ENCODE measurements at places on chromosomes 3 and 15.

DNA sequence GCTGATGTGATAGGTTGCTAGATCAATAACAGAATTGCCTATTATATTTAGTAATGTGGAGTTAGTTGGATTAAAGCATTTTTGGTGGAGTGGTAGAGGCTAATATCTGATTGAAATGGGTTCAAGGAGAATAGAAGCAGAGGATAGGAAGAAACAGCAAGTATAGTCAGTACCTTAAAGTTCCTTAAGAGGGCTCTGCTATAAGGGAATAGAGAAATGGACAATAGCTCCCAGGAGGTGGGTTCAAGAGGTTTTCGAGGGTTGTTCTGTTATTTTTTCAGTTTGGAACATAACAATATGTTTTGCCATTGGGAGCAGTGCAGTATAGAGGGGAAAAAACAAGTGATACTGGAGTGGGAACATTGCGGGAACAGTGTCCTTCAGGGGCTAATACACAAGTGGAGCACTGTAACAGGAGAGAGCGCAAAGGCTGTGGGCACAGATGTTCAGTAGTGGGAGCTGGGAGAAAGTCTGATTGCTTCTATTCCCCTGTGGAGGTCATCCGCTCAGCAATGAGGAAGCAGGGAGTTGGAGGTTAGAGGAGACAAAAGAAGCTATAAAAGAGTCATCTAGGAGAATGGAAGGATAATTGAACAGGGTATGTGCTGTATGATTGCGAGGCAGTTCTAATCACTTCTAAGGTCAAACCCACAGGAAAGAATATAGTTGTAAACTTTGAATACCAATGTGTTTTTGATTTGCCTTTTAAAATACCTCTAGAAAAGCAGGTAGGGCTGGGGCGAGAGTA is 3.3 kb downstream of the MRPS11 start:
- DNase-seq: no peak

- no peak for DNase-seq
Observed at GRCh38 chr3:120193554-120193953, 91.5 kb downstream of the GPR156 start.

- DNase-seq: peak; percentile 5
Observed at GRCh38 chr15:27826902-27827714, 272.0 kb downstream of the OCA2 start.

DNA sequence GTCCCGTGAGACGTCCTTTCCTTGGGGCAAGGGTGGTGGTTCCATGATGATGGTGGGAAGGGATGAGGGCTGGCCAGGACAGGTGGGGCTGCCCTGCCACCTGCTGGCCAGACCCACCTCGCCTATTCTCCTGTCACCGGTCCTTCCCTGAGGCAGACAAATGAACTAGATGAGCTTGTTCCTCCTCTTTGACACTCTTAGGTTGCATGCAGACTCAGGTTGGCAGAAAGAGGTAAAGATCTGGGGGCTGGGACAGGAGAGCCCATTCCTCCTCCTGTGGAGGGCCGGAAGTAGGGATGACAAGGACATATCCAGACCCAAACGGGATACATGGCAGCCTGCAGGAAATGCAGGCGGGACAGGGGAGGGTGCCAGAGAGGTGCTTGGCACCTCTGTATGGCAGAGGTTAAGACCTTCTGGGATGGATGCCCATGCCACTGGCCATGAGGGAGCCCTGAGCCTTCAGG is 38.6 kb downstream of the ACSBG1 start:
- no peak for DNase-seq

GRCh38 chr15:33846862-33847261 is 121.4 kb upstream of the CHRM5 start:
- DNase-seq: no peak

- no peak for DNase-seq
Observed at GRCh38 chr3:165170236-165170635, 25.9 kb downstream of the SLITRK3 start.

- DNase-seq: no peak
Observed at GRCh38 chr3:69784954-69785514, 45.8 kb downstream of the MITF start.

DNA sequence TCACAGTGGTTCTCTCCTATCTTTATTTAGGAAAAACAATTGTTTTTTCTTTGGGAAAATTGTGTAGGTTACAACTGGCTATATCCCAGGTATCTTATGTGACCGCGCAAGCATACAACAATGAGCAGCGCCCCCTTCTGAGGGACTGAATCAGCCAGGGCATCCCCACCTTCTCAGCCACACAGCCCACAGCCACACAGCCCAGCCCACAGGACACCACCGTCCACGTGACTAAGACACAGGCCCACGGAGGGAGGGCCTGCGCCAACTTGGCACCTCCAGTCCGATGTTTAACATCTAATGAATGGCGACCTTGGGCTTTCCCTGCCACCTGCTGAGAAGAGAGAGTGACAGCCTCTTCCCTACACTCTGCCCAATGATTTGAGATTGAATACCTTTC is 68.1 kb downstream of the ATP10A start:
- DNase-seq: no peak

- DNase-seq: no peak
Observed at GRCh38 chr3:128984596-128984995, 9.3 kb downstream of the CFAP92 start.

GRCh38 chr15:99726333-99726732 is 6.9 kb downstream of the LYSMD4 start:
- DNase-seq: no peak

DNA sequence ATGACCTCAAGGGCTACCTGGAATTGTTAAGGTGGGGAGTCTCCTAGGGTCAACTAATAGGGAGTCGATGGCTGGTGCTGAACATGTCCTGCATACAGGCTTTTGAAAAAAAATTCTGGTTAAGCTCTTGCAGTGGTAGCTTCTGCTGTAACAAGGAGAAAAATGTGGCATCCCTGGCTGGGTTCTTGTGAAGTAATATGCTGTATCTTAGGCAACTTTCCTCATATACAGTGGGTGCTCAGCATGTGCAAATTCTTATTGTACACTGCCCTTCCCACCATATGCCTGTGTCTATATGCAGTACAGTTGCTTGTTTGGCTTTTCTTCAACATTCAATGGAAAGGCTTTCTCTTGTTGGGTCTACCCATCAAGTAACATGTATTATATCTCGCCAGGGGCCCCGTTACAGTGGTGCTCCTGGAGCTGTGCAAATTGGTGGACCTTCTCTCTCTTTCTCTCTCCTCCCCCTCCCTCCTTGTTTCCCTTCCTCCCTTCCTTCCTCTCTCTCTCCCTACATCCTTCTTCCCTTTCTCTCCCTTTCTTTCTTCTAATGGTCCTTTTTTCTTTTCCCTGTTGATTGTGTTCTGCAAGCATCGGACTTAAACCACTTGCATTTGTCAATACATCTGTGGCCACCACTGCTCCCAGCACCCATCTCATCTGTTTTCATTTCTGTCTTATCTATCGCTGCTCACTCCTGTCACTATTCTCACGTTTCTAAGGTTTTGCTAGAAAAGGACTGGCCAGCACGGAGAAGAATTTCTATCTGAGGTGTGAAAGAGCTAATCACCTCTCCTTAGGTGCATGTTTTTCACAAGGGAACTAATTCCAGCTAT is 35.2 kb downstream of the TGFBR2 start:
- no peak for DNase-seq

GRCh38 chr3:161423911-161424522 is 52.7 kb upstream of the SPTSSB start:
- peak; percentile 15 for DNase-seq

- DNase-seq: no peak
Observed at GRCh38 chr15:68586274-68586961, 7.6 kb downstream of the CORO2B start.

- DNase-seq: no peak
Observed at GRCh38 chr3:59308684-59309083, 258.9 kb upstream of the CFAP20DC start.

GRCh38 chr15:99306694-99307338 is 55.5 kb downstream of the LRRC28 start:
- no peak for DNase-seq

DNA sequence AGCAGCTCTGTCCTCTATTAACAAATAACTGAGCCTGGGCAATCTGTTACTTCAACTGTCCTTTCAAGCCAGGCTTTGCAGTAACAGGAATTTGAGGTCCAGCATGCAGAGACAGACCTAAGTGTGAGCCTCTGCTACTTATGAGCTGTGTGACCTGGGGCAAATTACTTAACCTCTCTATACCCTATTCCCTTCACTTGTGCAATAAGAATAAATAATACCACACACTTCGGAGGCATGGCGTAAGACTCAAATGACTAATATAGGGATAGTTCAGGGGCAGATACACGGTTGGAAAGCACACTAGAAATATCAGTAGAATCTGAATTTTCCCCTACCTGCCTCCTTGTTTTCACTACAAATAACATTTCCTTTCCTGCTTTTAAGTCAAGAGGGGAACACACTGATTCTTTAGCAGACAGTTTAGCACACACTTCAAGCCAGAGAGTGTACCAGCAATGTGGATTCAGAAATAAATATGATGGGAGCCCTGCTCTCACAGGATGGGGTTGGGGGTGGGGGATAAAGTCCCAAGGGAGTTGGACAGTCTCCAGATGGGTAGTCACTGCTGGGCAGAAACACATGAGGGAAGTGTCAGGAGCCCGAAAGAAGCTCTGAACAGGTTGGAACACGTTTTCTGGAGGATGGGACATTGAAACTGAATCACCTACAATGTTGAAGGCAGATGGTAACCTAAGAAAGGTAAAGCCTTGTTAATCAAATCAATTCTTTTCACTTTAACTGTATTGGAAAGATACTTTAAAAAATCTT is 61.8 kb upstream of the RBP1 start:
- no peak for DNase-seq

DNA sequence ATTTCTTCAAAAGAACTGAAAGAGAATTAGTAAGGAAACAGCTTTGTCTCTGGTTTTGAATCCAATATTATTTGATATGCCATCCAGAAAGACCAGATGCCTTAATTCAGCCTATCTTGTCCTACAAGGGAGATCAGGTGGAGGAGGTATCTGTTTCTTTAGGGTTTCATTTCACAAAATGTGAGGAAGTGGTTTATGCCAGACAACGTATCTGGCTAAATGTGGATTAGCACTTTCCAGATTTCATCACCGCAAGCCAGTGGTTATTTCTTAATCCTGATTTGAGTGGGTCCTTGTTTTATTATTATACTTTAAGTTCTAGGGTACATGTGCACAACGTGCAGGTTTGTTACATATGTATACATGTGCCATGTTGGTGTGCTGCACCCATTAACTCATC is 271.1 kb downstream of the EBLN2 start:
- no peak for DNase-seq

- no peak for DNase-seq
Observed at GRCh38 chr3:112308151-112308911, 14.3 kb upstream of the SLC9C1 start.

DNA sequence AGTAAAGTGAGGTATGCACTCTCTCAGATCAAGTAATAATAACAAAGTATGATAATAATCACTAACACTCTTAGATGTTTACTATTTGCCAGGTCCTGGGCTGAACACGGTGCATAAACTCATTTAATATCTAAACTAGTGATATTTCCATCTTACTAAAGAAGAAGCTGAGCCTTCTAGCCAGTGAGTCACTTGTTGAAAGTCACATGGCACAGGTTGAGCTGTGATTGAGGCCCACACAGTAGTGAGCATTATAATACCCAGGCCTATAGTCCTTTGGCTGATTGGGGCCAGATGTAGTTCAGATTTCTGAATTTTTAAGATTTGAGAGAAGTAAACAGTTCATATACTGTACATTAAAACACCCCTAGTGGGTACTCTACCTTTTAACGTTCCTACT is 93.2 kb upstream of the CCDC80 start:
- DNase-seq: no peak
